ENCODE measurements at places on chromosomes 7 and 10.

DNA sequence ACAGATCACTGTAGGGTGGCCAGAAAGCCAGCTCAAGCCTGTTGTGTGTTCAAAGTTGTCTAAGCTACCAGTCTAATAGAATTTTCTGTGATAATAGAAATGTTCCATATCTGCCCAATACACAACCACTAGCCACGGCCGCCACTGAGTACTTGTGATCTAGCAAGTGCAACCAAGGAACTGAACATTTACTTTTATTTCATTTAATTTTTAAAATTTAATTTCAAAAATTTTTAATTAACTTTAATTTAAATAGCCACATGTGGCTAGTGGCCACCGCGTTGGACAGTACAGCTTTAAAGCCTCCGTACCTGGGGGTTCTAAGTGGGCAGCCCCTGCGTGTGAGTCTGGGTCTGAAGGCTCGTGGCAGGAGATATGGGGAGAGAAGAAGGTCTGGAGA lies 60.4 kb downstream of the SH3PXD2A start:
- DNase-seq = no peak

- no peak for DNase-seq
Observed at GRCh38 chr7:67950321-67951083, 953.9 kb downstream of the TYW1 start.

DNA sequence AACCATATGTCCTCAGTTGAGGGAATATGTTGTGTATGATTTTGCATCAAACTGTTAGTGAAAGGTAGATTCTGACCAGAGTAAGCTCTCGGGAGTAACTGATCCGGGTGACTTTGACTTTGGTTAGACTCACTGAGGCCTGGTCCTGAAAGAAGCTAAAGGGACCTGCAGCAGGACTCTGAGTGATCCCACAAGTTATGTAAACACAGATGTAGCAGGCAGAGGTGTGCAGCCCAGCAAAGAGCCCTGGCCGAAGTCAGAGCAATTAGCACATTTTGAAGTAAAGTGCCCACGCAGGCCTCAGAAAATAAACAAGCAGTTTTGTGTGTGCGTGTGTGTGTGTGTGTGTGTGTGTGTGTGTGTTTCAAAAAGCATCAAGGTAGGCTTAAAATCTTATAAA lies 245.6 kb upstream of the FERD3L start:
- no peak for DNase-seq

- DNase-seq = no peak
Observed at GRCh38 chr7:1533547-1534329, 3.2 kb downstream of the MAFK start.

GRCh38 chr10:78528749-78529204 lies 495.1 kb downstream of the RPS24 start:
- DNase-seq = no peak

Data from esophagus squamous epithelium (tissue), 5 donors.